ENCODE measurements at places on chromosomes 11 and 22.

DNA sequence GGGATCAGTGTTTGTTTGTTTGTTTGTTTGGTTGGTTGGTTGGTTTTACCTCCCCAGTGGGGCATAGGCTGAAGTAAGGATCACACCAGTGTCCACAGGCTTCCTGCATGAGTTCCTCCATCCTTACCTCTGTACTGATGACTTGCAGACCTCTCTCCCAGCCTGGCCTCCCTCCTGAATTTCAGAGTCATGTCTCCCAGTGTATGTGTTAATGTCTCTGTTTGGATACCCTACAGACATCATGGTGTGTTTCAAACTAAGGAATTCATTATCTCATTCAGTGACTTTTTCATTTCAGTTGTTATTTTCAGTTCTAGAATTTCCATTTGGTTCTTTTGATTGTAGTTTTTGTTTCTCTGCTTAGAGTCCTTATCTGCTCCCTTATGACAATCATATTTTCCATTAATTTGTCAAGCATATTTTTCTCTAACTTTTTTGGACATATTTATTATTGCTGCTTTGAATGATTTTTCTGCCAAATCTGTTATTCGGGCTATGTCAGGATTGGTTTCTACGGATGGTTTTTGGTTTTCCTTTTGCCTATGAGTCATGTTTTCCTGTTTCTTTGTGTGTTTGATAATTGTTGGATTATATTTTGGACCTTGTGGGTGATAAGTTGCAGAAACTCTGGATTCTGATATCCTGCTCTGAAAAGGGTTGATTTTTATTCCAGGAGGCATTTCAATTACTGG lies 23.6 kb downstream of the MYEOV start:
- DNase-seq = no peak

- DNase-seq = no peak
These were observed 155.0 kb downstream of the WT1 start for GRCh38 chr11:32280339-32280738.

- no peak for DNase-seq
These were observed 110.1 kb downstream of the NOX4 start for GRCh38 chr11:89381094-89381493.

DNA sequence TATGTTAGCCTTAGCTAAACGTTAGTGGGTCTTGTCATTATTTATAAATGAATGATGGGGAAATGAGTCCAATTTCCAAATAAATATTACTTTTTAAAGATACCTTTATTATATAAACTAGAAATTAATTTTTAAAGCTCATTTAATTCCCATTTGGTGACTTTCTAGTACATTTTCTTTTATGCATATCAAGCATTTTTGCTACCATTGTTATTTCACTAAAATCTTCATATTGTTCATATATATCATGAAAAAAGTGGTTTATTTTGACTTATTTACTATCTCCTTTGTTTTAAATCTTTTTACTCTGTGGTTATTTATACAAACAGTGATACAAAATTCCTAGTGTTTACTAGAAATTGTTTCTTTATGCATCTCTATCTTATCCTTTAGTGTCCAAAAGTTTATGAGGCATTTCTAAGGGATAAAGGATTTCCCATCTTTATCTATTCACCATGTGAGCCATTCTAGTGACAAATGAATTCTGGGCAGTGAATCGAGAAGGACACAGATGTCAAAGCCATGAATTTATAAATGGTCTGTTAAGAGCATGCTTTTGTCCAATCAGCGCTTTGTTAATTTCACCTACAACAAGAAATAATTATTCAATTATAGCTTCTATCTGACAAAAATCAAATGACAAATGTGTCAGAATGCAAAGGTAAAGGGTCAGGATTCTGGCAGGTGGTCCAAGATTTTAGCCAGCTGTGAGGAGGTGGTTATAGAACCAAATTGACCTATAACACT lies 70.6 kb downstream of the PRMT3 start:
- no peak for DNase-seq

DNA sequence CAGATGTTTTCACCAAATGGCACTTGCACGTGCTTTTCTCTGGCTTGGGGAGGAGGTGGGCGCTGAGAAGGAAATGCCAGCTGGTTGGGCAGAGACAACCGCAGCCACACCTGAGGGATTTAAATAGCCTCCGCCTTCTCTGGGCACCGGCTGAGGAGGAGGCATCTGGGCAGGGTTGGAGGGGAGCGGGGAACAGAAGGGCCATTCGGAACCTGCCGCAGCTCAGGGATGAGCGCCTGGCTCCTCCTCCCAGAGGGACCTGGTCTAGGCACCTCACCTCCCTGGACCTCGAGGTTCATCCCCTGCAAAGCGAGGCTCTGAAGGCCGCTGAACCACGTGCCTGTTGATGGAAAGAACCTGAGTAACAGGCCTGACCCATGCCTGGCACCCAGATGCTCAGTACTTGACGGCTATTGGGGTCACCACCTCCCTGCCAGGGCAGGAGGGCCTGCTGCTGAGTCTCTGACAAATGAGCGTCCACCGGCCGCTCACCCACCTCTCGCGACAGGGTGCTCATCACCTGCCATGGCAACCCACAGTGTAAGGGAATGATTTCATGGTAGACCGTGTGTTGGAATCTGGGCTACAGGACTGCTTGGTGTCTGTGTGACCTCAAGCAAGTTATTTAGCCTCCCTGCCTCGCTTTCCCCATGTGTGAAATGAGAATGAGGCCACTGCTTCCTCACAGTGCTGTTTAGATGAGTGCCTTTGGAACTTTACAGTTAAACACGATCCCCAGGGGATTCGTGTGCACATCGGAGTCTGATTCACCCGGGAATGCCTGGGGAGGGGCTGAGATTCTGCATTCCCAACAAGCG lies 2.0 kb upstream of the KDELR3 start:
- no peak for DNase-seq

- no peak for DNase-seq
These were observed 13.4 kb downstream of the TMEM184B start for GRCh38 chr22:38259370-38259769.

- DNase-seq = no peak
These were observed 45.3 kb downstream of the RAB6A start for GRCh38 chr11:73715541-73715940.

GRCh38 chr22:23123804-23124254 lies 18.0 kb downstream of the RSPH14 start:
- DNase-seq = no peak

GRCh38 chr22:48268771-48269552 lies 1506.5 kb downstream of the TBC1D22A start:
- no peak for DNase-seq

DNA sequence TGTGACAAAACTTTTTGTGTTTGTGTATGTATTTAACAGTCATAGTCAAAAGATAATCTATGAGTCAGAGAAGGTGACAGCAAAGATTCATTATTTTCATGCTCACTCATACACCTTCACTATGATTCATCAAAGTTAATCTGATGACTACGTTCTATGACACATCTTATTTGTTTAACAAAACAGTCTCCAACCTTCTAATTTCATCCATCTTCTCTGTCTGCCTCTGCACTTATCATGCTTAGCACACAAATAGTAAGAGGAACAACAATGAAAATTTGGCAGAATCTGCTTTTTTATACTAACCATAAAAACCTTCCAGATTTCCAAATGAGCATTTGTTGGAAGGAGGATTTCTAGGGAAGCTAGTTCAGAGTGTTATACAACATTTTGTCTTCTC lies 568.9 kb downstream of the LUZP2 start:
- DNase-seq = no peak

GRCh38 chr22:26744892-26745808 lies 87.8 kb downstream of the MIAT start:
- DNase-seq = no peak

DNA sequence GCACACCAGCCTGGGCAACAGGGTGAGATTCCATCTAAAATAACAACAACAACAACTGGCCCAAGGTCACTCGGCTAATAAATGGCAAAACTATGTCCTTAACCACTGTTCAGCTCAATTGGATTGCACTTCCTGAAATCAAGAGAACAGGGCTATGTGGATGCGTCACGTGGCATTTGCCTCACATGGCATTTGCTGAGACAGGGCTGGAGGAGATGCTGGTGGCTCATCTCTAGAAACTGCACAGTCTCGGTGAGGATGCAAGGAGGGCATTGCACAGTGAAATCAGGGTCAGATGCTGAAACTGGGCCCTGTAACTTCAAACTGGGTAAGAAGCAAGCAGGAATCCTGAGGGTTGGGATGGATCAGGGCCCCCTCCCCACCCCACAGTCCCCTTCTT lies 171.9 kb downstream of the BUD13 start:
- DNase-seq = no peak

DNA sequence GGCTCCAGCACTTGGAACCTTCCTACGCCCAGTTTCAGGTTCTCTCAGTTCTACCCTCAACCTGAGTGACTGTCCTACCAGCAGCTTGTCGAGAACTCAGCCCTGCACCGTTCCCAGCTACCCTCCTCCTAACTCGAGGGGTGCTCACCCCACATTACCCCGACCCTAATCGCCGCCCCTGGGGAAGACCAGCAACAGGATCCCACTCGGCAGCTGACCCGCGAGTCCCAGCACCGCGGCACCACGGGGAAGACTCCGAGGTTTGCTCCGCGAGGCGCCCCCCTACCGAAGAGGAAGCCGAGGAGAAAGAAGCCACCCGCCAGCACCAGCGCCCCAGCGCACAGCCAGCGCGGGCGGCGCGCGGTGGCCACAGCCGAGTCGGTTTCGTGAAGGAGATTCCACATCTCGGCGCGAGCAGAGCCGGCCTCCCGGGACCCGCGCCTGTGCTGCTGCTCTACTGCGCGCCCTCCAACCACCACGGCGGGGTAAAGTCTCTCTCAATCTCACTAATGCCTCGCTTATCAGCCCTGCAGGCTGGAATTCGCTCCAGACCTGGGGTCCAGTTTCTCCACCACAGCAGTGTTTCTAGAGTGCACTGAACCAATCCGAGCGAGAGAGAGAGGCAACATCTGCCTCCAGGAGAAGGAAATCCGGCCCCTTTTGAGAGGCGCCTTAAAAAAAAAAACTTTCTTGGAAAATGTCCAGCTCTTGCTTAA lies at the start of gene FOLH1:
TSS of gene FOLH1 (minus strand) at position 597 of the 716 bp plus-strand sequence. CDS start at position 404, 193 bp downstream.
- DNase-seq = no peak

DNA sequence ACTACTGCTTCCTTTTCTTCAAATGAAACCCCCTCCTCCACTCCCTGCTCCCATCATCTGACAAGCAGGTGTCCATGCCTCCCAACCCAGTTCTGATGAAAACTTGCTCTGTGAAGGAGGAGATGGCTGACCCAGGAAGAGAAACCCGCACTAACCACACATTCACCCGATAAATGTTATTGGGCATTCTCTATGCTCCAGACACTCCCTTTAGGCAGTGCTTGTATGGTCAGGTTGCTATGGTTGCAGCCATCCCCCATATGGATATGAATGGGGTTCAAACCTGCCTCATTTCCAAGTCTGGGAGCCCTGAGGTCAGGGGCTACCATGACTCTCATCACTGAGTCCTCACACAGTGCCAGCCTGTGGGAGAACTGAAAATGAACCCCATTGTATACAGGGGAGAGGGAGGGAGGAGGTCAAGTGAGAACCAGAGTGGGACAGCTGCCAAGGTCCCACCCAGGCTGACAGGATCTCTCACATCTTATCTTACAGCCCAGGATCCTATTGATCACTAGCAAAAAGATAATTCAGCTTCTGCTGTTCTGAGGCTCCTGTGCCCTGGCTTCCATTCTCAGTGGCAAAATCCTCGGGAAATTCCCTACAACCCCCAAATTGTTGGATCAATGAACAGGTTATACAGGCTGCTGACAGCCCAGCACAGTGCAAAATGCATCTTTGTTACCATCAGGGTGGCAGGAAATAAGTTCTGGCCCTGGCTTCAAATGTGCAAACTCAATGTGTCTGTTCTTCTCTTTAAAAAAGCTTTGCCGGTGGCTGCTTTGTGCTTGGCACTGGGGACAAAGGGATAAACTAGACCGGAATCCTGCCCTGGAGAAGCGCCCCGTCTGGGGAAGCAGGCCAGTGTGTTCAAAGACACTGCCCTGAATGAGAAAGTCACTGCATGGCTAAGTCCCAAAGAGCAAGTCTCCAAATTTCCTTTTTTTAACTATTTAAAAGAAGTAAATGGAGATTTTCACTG lies 22.7 kb upstream of the ACER3 start:
- DNase-seq = no peak

DNA sequence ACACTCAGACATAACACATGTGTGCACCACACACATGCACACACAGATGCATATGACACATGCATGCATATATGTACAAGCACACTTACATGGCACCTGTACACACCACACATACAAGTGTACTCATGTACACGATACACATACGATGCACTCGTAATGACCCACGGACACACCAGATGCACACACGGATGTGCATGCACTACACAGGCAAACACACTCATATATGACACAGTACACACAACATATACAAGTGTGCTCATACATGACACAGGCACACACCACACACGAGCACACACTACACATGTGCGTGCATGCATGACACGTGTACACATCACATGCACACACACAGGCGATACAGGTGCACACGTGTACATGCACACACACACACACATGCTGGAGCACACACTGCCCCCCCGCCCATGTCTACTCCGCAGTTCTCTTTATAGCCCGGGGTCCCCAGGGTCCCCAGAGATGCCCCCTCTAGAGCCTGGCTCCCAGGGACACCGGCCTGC lies 4.8 kb upstream of the TH start:
- no peak for DNase-seq

- DNase-seq = no peak
These were observed 187.5 kb upstream of the ZBED5 start for GRCh38 chr11:11045156-11045930.

DNA sequence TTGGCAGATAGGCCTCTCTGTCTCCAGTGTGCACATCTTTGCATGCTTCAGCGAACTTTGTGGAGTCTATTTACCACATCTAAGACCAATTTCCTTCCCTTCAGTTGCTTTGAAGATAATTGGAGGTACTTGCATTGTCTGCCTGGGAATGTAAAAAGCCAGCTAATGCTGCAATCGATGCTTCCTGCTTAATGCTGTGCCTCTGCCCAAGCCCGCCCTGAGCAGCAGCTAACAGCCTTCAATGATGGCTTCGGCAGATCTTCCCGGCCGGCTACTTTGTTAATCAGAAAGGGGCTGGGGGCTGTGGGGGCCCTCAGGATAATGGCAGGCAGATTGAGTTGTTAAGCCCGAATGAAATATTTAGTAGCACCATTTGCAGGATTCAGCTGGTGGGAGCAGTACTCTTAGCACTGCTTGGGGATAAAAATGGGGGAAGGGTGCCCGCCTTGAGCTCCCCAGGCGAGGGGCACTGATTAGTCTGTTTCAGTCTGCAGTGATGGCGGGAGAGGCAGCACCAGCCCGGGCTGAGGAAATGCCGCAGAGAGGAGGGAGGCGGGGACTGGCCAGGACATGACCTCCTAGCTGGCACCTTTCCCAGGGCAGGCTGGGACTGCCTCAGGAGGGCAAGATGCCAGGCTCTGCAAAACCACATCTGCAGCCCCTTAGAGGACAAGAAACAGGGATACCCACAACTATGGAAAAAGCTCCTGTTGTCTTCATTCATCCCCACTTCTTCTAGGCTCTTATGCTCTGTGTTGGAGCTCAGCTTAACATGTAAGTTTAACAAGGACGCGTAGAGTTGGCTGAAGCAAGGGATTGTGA lies 460.0 kb downstream of the BUD13 start:
- no peak for DNase-seq

- peak; percentile 5 for DNase-seq
These were observed 66.4 kb downstream of the SMCO4 start for GRCh38 chr11:93476796-93477195.
